ENCODE measurements at places on chromosomes 11 and 22. TPM values are rescaled to one million over a fixed set of nuclear protein-coding genes. Genes with fewer than 3 reads are reported as not detected.

GRCh38 chr11:132943706-132944568 is 588.4 kb downstream of the OPCML start:
- no peak for DNase-seq

Gene CARS1
- 102 TPM for total RNA-seq

- no peak for DNase-seq
These were observed 27.4 kb downstream of the RPL3 start for GRCh38 chr22:39292031-39292462.

GRCh38 chr11:113019711-113020110 is 58.5 kb downstream of the NCAM1 start:
- no peak for DNase-seq

DNA sequence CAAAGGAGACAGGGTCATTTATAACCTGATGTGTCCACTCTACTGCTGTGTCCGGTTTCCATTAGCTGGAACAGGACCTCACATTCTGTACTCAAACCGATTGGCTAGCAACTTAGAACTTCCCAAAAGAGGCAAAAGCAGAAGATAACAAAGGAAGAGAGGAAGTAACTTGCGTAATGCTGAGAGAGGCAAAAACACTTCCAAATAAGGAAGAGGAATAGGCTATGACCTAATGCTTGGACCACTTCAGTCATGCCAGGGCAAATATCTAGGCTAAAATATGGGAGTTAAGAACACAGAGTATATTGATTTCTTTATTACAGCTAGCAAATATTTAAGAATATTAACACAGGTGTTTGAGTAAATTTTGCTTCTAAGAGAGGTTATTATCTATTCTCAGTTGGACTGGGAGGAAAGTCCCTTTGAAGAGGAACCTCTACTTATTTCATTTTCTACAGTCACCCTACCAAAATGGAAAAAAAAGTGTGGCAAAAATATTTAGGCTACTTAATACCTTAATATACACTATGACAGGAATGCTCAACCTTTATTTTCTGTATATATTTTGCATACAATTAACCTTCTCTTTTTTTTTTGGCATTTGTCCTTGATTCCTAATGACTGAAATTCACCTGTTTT is 499.8 kb upstream of the CHORDC1 start:
- DNase-seq = no peak

GRCh38 chr11:34986883-34987520 is 70.6 kb downstream of the PDHX start:
- peak; percentile 23 for DNase-seq

DNA sequence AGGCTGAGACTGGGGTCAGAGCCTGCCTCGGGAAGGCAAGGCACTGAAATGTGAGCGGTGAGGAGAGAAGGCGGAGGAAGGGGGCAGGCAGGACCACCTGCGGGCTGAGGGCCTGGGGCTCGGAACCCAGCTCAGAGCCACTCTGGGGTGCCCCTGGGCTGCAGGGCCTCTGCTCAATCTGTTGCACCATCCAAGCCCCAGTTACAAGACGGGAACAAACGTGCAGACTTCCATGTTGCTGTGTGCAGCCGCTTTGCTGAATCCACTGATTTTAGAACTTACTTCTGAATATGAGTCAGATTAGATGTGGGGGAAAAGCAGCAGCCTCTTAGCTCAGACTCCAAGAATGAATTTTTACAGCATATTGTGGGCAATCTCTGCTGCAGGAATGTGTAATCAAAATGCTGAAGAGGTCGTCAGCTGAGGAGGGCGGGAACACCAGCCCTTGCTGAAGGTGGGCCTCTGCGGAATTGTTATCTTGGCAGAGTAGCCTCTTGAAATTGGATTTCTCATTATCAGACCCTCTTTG is 21.6 kb downstream of the PARVG start:
- peak; percentile 79 for DNase-seq

Gene APOL3
- total RNA-seq = 32.4 TPM

Gene MAPK8IP2
- total RNA-seq = 0.26 TPM

Gene MAPK1
- 53.8 TPM for total RNA-seq

Gene ARAP1
- 113 TPM for total RNA-seq

Gene DDTL
- total RNA-seq = 2.1 TPM

GRCh38 chr22:35629406-35630216 is 12.5 kb upstream of the MB start:
- DNase-seq = peak; percentile 99

DNA sequence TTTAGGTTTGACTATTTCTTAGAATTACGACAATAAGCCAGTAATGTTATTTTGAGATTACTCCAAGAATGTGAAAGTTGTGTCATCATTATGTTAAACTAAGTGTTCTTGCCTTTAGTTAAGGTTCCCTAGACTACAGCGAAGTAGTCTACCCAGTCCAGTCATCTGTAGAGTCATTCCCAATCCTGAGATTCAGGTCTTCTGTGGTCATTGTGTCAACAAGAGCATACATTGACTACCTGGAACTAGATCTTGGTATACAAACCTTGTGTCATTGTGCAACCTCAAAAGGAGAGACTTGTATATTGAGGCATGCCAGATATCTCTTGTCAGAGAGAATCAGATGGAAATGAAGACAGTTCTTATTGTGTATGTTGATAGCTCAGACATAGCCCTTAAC is 115.9 kb downstream of the ATM start:
- DNase-seq = no peak

DNA sequence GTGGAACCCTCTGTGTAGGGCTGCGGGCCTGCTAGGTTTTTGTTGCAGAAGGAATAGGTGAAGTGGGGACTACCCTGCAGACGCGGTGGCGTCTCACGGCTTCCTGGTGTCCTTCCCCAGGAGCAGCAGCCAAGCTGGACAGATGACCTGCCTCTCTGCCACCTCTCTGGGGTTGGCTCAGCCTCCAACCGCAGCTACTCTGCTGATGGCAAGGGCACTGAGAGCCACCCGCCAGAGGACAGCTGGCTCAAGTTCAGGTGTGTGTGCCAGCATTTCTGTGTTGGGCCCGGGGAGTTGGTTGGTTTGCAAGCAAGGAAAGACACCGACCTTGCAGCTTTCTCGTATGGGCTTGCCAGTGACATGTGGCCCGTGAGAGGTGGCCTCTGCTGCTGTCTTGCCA is 15.3 kb downstream of the TAB1 start:
- DNase-seq = no peak

DNA sequence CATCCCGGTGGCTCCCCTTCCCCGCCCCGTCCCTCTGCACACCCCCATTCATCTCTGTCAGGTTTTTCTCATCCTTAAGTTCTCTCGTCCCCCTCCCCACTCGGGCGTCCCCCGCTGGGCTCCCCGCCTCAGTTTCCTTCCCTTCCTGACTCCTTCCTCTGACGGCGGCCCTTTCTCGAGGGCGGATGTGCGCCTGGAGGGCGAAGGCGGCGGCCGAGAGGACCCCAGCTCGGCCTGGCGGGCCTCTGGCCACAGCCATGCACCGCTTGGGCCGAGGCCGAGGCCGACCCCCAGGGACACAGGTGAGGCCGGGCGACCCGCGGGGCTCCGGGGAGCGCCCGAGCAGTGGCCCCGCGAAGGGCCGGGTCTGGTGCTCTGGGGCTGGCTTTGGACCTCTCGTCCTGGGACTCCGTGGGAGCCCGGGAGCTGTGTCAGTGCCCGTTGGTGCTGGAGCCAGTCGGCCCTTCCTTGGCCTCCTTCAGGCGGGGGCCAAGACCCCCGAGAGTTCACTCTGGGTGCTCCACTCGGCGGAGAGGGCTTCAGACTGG is 2.9 kb downstream of the PHLDB1 start:
- DNase-seq = no peak

DNA sequence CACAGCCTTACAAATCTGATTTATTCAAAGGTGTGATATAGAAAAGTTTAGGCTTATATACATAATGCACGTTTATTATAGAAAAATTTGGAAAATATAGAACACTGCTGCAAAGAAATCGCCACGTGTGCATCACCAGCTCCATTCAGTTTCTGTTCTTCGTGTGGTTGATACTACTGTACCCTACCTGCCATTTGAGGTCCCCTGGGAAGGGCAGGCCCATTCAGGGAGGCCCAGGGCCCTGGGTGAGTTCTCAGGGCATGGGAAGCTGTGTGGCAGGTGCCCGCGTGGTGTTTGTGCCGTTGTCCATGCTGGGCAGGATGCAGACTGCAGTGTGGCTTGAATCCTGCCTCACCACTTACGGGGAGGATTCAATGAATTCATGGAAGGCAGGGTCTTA is 60.8 kb downstream of the TBC1D22A start:
- no peak for DNase-seq

Gene P2RY2
- total RNA-seq = under 0.01 TPM

- DNase-seq = no peak
These were observed 9.8 kb upstream of the GRK3 start for GRCh38 chr22:25554689-25555088.

DNA sequence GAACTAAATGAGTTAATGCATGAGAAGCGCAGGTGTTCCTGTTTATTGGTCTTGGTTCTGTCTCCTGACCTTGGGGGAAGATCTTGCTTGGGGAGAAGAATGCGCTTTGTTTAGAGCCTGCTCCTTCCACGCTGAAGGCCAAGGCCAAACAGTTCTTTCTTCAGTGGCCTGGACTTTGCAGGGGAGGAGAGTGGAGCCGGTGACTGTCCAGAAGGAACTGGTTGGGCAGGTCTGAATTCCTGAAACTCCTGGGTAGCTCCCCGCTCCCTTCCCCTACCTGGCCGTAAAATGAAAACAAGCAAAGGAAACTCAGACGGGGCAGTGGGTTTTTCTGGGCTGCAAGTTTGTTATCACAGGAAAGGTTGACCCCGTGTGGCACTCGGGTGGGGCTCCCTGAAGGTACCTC is 3.6 kb downstream of the ARHGAP8 start:
- no peak for DNase-seq

- DNase-seq = no peak
These were observed 17.2 kb upstream of the CRYBB3 start for GRCh38 chr22:25182131-25183110.

GRCh38 chr22:41700108-41700364 is 733 bp downstream of the MEI1 start:
- DNase-seq = no peak

Gene KRTAP5-8
- total RNA-seq = not detected

DNA sequence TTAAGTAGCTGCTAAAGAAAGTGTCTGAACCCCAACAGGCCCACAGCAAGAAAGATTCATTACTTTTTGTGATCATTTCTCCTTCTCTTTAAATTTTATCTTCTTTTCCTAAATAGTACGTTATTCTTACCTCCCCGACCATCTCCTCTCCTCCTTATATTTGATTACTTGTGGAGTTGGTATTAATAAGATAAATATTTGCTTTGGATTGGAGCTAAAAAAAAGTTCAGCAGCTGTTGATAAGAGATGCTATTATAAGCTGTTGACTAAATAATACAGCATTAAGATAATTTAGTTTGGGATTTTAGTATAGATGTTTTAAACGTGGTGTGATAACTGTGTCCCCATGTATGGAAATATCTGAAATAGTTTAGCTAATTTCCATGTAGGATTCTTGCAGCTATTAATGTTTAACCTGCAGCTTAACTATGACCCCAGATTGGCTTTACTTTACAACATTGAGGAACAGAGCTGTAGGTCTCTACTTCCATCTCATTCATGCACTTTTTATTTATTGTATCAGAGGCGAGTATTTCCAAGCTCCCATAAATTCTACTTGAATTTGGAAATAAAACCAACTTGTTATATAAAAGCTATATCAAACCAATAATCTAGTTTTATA is 37.8 kb downstream of the ZNF143 start:
- DNase-seq = no peak

DNA sequence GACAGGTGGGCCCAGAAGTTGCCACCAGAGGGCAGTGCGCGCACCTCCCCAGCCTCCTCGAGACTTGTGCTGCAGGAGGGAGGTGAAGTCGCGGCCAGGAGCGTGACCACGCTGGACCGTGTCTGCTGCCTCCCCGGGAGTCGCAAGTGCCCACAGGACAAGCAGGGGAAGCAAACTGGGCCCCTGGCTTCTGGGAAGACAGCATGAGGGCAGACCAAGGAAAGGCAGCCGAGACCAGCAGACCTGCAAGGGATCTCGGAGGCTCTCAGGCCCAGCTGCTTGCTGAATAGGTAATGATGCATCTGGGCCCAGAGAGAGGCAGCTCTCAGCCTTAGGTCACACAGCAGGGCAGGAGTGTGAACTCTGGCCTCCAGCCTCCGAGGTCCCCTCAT is 17.0 kb upstream of the IL2RB start:
- peak; percentile 69 for DNase-seq

Gene AGBL2
- total RNA-seq = 2.1 TPM

Gene FXYD2
- 0.33 TPM for total RNA-seq

Gene MICAL3
- total RNA-seq = 22.6 TPM

Gene MPZL3
- total RNA-seq = 0.33 TPM

DNA sequence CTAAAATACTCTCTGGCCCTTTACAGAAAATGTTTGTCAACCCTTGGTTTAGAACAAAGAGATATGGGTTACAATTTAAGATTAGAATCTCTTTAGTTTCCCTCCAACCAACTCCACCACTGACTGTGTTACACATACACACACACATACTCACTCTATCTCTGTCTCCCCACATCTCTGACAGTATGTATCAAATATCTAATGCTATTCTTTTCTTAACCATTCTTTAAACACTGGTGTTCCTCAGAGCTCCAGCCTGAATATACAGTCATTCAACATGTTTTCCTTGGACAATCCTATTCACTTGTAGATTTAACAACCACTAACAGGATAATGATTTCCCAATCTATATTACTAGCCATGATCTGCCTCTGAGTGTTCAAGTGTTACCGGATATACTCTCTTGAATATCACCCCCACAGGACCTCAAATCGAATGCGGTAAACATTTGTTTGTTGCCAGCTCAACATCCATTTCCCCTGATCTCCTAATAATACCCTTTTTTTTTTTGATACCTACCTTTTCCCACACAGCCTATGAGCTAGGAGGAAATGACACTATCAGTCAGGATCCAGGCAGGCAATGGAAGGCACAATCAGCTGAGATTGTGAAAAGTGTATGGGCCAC is 6.1 kb downstream of the MPZL3 start:
- DNase-seq = no peak

Gene FXYD6
- 8.0 TPM for total RNA-seq
